Hematopoietic multipotent progenitor cell treated with erythropoietin and hydrocortisone succinate and interleukin-3 and kit ligand, for 15 days (in vitro differentiated cells): ENCODE measurements at places on chromosomes 6 and 20.
A peak's percentile ranks its signal among the peaks of the same experiment; 100 is the strongest.

- DNase-seq, result no peak
Observed at GRCh38 chr6:118886641-118887040, 7.3 kb upstream of the ASF1A start.

DNA sequence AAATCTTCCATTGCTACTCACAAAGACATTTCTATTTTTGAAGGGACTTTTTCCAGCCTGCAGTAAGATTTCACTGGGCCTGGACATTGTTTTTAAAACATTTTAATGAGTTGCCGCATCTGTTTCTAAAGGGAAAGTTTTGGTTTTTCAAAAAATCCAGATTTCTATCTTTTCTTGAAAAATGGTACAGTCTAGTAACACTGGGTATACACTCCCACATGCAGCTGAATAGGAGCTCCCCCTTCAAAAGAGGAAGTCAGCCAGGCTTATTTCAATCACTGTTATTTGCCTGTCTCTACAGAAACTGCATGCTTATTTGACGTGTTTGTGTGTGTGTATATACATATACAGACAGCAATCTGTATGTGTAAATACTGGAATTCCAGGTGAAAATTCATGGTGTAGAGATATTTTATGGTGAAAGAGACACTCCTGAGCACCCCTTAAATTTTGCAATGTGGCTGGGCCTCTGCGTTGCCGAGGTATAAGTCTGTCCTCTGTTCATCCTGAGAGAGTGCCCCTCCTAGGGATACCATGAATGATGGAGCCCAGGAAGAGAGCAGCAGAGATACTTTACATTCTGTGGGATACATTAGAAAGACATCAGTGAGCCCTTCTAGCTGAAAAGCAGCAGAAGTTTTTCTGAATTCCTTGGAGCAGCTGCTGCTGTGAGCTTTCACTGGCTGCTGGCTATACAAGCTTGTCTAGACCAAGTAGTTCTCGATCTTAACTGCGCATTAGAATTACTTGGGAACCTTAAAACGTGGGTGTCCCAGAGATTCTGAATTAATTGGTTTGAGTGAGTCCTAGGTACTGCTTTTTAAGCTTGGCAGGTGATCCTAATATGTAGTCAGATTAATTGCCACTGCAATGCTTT is 12.0 kb upstream of the ABRACL start:
- no peak for DNase-seq

DNA sequence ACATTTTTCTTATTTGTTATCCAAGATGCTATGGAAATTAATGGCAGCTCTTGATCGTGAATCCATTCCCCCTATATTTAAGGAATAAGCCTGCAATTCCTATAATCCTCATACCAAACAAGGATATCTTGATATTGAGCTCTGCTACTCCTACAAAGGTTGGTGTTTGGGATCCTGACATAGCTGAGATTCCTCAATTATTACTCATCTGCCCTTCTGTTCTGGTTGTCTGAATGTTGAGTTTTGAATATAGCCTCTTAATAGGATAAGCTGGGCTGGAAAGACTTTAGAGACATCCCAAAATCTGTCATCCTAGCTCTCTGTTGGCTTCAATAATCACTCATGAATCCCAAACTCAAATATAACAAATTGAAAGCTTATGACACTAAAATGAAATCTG is 49.9 kb downstream of the CLIC5 start:
- no peak for DNase-seq

GRCh38 chr20:49424536-49424935 is 57.9 kb downstream of the KCNB1 start:
- DNase-seq, result no peak

DNA sequence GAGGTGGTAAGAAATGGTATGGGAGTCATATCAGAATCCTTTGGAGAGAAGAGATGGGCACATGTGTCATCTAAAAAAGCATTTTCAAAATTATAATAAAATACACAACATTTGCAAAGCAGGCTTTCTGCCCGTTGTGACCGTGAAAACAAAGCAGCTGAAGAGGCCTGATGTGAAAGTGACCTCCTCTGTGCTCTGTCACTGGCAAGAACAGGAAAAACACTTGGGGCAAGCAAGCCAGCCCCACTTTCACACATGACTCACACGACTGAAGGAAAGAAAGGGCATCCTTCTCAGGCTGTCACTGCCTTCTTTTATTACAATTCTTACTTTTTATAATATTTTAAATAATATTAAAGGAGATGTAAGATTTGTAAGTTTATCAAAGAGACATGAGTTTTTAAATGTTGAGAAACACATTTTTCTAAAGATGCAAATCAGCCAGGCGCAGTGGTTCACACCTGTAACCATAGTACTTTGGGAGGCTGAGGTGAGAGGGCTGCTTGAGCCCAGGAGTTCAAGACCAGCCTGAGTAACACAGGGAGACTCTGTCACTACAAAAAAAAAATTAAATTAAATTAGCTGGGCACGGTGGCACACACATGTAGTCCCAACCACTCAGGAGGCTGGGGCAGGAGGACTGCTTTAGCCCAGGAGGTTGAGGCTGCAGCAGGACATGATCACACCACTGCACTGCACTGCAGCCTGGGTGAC is 143.7 kb downstream of the BTBD9 start:
- DNase-seq, result no peak

DNA sequence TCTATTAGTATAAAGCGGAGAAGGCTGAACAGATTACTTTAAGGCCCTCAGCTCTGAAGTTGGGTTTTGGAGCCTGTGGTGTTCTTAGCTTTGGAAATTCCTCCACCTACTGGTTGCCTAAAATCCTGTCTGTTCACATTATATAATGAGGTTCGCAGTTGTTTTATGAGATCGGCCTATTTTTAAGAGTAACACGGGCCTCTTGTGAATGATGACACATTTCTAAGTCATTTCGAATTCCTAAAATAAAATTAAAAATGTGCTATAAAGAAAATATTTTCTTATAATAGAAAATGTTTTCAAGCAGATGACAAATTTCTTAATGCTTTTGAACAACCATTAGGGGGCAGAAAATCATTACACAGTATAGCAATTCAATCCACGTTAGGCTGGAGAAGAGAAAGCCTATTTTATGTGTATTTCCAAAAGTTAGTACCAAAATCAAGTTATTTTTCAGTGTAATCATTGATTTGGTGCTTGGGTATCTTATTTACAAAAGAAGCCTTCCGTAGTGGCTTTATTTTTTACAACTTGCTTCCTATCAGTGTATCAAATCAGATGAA is 15.8 kb upstream of the FAM8A1 start:
- DNase-seq, result peak; percentile 48

- DNase-seq, result no peak
Observed at GRCh38 chr6:82057846-82058554, 189.5 kb downstream of the IBTK start.

- no peak for DNase-seq
Observed at GRCh38 chr20:21004386-21005076, 101.6 kb downstream of the LINC00237 start.

DNA sequence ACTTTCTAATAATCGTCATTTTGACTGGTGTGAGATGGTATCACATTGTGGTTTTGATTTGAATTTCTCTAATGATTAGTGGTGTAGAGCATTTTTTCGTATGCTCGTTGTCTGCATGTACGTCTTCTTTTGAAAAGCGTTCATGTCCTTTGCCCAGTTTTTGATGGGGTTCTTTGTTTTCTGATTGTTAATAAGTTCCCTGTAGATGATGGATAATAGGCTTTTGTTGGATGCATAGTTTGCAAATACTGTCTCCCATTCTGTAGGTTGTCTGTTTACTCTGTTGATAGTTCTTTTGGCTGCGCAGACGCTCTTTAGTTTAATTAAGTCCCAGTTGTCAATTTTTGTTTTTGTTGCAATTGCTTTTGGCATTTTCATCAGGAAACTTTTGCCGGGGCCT is 32.3 kb upstream of the XRN2 start:
- DNase-seq, result no peak

DNA sequence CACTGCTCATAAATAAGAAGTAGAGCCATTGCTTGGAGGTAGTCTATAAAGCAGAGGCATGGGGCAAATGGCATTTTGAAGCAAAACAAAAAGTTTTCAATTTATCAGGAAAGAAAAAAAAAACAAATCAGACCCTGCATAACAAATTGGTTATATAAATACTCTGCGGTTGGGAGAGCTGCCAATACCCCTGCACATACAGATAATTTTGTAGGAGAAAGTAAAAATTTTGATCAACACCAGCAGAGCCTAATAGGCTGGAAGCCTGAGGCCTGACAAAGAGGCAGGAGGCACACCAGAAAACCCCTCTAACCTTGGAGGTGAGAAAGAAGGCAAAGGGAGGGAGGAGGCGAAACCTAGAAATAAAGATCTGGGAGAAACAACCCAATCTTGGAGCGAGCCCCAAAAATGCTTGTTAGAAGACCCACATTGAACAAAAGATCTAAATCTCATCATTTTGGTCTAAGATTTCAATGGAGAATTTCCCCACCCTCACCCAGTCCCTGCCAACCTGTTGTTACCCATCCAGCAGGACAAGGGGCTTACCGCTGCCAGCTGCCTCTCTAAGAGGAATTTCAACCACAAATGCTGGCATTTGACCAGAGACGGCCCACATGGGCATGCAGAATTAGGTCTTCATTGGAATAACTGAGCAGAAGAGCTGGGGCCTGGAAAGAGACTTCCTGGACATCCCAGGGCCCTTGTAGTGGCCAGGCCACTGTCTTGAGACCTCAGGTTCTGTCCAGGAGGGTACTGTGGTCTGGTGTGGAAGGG is 28.4 kb downstream of the FOXA2 start:
- no peak for DNase-seq

GRCh38 chr6:117228202-117228601 is 37.2 kb upstream of the VGLL2 start:
- DNase-seq, result no peak

DNA sequence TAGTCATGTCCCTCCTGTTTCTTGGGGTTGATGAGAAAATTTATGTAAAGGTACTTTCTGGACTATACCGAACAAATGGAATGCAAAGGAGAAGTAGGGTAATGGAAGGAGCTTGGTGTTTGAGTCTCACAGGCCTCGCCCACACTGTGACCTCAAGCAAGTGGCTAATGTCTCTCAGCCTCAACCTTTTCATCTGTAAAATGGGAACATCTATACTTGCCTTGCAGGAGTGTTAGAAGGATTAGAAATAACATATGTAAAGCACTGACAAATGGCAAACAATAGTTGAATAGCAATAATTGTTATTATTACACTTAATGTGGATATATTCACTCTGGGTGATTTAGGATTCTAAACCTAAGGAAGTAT is 8.9 kb upstream of the PKIG start:
- no peak for DNase-seq

DNA sequence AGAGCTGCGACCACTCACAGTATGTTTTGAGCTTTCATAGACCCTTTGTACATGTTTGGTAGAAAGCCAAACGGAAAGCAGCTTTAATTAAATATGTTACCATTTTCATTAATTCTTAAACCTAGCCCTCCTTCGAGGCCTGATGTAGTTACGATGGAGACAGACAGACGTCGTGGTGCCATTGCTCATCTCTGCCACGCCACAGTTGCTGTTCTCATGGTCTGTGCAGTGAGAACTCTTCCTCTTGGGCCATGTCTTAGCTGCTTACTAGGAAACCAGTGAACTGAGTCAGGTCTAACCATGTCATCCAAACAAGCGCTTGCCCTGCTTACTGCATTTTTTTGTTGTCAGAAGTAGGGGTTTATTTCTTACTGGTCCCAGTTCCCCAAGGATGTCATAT is 62.8 kb downstream of the SNX9 start:
- no peak for DNase-seq

DNA sequence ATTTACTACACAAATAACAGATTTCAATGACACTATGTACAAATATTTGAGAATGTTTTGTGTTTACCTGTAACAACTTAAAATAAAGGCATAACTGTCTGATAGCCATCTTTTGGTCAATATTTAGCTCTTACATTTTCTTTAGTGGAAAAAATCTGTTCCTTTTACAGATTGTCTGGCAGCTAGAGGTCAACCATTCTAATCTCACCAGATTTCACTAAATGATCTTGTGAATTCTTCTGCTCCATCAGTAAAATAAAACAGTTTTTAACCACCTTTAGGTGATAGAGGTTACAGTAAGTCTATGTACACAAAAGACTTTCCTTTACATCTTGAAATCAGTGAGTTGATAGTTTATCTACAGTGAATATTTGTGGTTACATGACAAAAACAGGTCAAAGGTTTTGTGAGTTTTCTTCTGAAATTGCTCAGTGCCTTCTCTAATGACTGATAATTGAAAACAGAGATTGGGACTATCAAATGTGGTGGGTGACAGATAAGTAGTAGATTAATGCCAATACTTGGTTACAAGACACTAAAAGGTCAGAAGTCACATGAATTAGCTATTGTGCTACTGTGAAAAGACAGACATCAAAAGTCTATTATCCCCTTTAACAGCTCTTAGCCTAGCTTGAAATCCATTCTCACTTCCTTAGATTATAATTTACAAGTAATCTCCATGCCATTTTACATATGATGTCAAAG is 47.4 kb downstream of the BMP5 start:
- no peak for DNase-seq

GRCh38 chr6:169963581-169964297 is 212.3 kb downstream of the ERMARD start:
- no peak for DNase-seq

- DNase-seq, result no peak
Observed at GRCh38 chr6:23712756-23713155, 413.3 kb upstream of the NRSN1 start.

DNA sequence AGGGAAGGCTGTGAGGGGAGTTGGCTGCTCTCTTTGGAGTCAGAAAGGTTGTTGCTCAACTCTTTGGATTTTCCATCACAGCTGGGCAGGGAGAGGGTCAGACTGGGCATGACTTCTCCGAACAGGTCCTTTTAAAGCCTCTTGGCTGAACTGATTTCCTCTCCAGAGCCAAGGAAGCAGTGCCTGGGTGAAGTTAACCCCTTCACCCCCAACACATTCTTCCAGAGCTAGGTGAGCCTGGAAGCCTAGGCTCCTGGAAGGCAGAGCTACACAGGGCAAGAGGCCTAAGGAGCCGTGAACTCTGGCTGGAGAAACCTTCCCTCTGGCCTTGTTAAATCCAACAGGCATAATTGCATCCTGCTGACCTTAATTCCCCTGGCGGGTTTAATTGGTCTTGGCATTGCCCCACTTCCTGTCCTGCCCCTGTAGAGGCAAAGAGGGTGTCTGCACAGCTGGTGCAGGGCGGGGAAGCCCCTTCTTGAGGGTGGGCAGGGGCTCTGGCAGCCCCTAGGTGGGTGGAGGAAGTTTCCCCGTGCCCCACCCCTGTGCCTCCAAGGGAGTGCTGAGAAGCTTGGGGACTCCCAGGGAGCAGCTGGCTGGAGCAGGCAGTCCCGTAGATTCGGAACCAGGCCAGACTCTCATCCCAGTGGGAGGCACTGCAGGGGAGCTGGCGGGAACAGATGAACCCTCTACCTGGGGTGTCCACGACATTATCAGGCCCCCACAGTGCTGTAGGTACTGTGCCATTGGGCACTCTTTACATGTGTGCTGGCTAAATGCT is 3.6 kb upstream of the MYLK2 start:
- no peak for DNase-seq

GRCh38 chr6:34317882-34318498 is 69.2 kb upstream of the SMIM29 start:
- DNase-seq, result no peak

- no peak for DNase-seq
Observed at GRCh38 chr20:7371518-7372163, 568.6 kb downstream of the HAO1 start.

GRCh38 chr20:57692393-57692792 is 17.4 kb downstream of the PMEPA1 start:
- DNase-seq, result no peak
